ENCODE measurements at places on chromosomes 11 and 22.

GRCh38 chr11:92458486-92458885 lies 233.9 kb downstream of the FAT3 start:
- no peak for DNase-seq

- peak; percentile 19 for DNase-seq
Measured at GRCh38 chr11:122069707-122070360, 46.2 kb downstream of the BLID start.

- no peak for DNase-seq
Measured at GRCh38 chr11:17633987-17634775, 85.2 kb upstream of the MYOD1 start.

GRCh38 chr11:37141707-37142106 lies 543.7 kb upstream of the RAG2 start:
- no peak for DNase-seq

DNA sequence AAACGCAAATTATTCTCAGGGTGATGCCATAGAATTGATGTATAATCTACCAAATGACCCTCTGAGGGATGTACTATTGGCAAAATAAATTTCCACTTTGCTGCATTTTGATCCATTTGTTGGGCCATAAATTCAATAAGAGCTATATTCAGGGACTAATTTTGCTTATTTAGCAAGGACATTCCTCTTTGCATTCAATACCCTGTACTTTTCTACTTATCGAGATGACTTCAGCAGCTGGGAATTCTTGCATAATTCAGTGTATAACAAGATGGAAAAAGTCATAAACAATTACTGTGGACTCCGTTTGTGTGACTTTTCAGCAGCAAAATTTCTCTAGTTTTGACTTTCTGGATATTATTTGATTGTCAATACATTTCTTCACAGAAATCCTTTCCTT lies 744.7 kb upstream of the CCDC179 start:
- DNase-seq: no peak

DNA sequence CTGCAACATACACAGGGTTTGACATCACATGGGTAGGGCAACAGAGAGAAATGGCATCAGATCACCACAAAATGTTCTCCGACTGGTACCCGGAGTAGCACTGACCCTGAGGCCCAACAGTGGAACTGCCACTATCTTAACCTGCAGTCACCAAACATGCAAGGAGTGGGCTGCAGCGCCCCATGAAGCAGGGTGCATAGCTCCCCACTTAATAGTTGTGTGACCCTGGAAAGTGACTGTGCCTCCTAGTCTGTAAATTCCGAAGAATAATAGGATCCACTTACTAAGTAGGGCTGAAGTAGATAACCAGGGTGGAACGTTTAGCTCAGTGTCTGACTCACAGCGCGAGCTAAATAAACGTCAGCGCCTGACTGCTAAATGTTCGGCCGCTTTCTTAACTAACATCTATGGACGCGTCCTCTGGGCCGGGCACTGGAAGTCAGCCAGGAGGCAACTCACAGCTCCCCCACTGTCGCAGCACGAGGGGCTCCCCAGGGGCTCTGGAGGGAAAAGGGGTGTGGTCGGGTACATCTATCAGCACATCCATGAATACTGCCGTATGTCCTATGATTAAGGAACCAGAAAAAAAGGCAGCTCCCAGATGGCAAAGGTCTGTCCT lies 777 bp downstream of the LTO1 start:
- DNase-seq: no peak

DNA sequence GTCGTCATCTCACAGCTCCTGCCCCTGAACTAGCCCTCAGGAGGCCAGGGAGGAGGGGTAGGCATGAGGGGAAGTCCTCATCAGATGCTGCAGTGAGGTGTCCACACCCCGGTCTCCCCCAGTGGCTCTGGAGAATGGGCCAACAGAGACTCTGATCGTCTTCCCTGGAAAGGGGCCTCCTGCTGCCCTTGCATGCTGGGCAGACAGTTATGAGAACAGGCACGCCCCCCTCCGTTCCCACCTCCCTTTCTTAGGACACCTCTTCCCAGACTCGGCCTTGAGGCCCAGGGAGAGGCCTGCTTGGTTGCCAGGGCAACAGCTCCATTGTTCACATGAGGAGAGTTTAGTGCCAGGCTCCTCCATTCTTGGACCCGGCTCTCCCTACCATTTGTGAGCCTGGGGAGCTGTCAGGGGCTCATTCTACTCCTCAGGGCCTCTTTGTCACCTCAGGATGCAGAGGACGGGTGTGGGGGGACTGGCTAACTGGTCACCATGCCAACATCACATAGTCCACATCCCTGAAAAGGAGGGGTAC lies 157.7 kb downstream of the TTC17 start:
- DNase-seq: no peak

- no peak for DNase-seq
Measured at GRCh38 chr22:49756201-49756600, 71.5 kb downstream of the BRD1 start.

GRCh38 chr22:30028731-30029130 lies 51.5 kb upstream of the HORMAD2 start:
- DNase-seq: no peak

GRCh38 chr11:81005595-81005994 lies 1564.8 kb upstream of the TENM4 start:
- DNase-seq: no peak

DNA sequence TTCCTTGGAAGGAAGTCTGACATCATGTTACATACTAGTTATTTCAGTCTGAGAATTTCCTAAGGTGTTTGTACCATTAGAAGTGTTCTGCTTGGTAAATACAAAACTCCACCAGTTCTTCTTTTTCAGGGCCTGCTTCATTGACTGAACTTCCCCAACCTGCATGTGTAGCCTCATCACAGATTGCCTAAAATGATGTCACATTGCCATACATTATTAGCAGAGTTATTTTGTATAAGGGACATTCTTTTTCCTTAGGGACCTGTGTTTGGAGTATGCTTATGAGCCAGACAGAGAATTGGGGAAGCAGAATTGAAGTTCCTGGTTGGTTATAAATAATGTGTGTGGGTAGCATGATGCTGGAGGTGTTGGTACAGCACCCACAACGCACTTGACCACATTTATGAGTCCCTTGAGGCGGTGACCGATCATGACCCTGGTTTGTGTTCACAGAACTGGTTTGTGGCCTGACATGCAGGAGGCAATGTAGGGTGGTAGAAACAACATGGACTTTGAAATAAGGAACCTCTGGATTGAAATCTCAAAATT lies 16.4 kb upstream of the MMP7 start:
- DNase-seq: no peak

GRCh38 chr11:119852741-119853140 lies 123.7 kb upstream of the NECTIN1 start:
- no peak for DNase-seq

- no peak for DNase-seq
Measured at GRCh38 chr11:14110629-14111028, 148.1 kb downstream of the SPON1 start.

DNA sequence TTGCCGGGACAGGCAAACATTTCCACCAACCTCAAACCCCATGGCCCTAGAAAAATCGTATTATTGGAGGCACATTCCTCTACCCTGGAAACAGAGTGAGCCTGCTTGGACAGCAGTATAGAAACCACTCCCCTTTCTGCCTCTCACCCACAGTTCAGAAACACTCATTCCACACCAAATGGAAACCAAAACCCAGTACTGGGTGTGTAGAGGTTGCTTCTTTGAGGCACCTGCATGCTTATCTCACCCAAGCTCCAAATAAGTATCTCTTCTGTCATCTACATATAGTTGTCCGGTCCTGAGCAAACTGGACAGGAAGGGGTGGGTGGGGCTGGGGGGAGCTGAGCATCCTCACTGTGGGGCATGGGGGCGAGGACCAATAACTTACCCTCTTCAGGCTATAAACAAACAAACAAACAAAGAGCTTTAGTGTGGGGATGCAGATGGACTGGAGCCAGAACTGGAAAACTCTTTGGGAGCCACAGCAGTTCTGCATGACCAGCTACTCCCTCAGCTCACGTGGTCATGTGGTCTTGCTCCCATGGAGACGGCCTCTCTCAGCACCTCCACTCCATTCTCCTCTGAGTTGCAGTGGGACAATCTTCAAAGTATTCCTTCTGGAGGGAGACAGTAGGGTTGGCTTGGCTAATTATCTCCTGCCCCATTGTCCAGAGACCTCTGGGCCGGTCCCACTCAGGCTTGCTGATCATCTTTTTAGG lies 1.0 kb upstream of the PLAAT2 start:
- no peak for DNase-seq

DNA sequence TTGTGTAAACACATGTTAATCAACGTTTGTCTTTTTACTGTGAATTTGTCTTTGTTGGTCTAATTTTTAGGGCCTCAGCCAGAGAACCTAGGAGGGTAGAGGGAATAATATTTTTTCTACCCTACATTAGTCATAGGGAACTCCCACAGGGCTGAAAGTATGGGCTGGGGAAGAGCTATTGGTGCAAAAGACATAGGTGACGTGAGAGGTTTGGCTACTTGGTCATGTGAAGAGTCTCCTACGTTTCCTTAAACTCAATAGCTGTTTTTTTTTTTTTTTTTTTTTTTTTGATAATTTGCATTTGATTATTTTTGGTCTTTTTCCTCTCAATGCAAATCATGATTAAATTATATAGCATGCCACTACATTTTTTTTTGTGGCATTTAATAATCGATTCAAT lies 15.9 kb upstream of the MMP7 start:
- no peak for DNase-seq

GRCh38 chr11:134229126-134229790 lies 4.8 kb downstream of the VPS26B start:
- no peak for DNase-seq

DNA sequence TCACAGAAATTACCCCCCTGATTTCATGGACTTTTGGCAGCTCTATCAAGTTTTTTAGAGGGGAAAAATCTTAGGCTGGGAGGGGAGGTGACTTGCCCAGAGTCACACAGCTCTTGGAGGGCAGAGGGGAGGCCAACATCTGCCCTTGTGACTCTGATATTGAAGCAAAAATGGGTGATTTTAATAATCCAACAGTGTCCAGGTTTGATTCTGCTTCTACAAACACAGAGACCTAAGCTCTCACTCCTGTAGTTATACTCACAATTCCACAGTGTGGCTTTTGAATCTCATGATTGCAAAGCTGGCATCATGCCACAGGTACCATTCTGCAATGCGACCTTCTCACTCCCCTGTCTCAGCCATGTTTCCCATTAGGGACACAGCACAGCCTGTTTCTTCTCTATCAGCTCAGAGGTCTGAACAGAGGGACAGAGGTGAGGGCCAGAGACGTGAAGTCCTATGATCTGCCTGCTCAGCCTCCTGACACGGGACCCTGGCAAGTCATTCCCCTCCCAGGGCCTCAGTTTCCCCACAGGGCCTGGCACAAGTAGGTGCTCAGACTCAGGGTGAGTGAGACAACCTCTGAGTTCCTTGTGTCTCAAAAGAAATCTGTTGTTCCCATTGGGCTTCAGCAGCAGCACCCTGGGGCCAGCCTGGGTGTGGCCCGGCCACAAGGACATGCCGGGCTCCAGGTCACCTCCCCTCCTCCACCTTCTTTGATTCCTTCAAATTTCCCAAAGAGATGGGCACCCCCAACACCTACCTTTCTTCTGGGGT lies 766 bp downstream of the APOL2 start:
- DNase-seq: no peak

- no peak for DNase-seq
Measured at GRCh38 chr11:124876818-124877630, 11.8 kb downstream of the ROBO3 start.

DNA sequence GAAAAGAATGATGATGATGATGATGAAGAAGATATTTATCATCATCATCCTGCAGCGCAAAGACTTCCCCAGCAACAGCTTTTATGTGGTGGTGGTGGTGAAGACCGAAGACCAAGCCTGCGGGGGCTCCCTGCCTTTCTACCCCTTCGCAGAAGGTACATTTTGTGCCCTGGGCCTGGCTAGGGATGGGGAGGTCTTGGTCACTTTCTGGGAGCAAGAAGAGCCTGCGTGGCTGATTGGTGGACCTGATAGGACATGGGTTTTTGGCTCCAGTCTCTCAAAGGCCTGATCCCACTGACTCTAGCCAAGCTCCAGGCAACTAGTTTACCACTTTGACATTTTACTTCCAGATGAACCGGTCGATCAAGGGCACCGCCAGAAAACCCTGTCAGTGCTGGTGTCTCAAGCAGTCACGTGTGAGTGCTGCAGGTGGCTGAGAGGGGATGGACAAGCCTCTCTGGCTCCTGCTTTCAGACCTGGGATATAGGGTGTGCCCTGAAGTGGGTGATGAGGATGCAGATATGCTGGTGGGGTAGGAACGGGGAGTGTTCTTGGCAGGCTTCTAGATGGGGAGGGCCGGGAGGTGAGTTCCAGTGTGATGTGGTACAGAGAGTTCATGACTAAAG lies 5.3 kb downstream of the SIDT2 start:
- DNase-seq: no peak

- DNase-seq: no peak
Measured at GRCh38 chr11:68021167-68021787, 9.2 kb upstream of the NDUFS8 start.

DNA sequence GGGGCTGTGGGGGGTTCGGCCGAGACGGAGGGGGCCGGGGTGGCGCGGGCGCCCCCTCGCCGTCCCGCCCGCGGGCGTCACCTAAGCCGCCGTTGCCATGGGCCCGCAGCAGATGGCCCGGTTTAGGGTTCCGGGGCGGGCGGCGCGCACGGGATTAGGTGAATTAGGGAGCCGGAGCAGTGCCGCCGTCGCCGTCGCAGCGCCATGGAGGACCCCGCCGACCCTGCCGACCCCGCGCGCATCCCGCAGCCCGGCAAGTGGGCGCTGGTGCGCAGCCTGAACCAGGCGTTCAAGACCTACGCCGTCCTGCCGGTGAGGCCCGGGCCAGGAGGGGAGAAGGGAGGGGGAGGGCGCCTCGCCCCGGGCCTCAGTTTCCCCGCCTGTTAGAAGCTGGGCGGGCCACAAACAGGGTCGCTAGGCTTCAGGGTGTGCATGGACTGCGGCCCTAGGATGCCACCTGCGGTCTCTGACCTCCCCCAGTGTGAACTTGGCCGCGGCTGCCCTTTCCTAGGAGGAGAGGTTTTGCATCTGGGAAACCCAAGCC lies 10.1 kb downstream of the MYO7A start:
- no peak for DNase-seq

- no peak for DNase-seq
Measured at GRCh38 chr11:65045061-65045460, 4.1 kb downstream of the SAC3D1 start.

GRCh38 chr11:120817158-120817557 lies 206.7 kb upstream of the TBCEL start:
- peak; percentile 14 for DNase-seq

DNA sequence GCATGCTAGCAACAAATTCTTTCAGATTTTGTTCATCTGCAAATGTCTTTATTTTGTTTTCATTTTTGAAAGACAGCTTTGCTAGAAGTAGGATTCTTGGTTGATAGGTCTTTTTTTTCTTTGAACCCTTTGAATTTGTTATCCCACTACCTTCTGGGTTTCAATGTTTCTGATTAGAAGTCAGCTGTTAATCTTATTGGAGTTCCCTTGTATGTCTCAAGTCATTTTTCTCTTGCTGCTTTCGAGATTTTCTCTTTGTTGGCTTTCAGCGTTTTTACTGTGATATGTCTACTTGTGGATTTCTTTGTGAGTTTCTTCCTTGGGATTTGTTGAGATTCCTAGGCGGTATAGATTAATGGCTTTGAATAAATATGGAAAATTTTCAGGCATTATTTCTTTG lies 27.2 kb upstream of the MS4A8 start:
- no peak for DNase-seq

GRCh38 chr11:116278076-116278475 lies 494.7 kb downstream of the BUD13 start:
- DNase-seq: no peak

GRCh38 chr22:48708558-48709245 lies 1119.0 kb downstream of the BRD1 start:
- DNase-seq: no peak

Measured in C1 segment of cervical spinal cord (tissue), 14 donors.